Femur (tissue), 1 donor: ENCODE measurements at places on chromosomes 4 and X.

DNA sequence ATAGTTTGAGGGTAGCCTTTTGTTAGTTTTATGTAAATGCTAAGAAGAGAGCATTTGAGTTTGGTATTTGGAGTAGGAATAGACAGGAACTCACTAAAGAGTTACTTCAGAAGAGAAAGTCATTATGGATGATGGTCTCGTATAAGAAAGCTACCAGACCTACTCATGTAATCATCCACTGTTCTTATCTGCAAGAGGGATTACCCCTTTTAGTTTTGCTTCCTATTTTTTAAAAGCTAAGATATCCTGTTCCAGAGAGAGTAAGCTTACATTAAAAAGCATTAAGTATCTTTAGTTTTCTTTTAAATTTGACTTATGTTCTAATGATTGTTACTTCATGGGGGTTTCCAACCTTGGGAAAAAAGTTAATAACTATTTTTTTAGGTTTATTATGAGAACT is 12.5 kb upstream of the ART3 start:
- DNase-seq: no peak

DNA sequence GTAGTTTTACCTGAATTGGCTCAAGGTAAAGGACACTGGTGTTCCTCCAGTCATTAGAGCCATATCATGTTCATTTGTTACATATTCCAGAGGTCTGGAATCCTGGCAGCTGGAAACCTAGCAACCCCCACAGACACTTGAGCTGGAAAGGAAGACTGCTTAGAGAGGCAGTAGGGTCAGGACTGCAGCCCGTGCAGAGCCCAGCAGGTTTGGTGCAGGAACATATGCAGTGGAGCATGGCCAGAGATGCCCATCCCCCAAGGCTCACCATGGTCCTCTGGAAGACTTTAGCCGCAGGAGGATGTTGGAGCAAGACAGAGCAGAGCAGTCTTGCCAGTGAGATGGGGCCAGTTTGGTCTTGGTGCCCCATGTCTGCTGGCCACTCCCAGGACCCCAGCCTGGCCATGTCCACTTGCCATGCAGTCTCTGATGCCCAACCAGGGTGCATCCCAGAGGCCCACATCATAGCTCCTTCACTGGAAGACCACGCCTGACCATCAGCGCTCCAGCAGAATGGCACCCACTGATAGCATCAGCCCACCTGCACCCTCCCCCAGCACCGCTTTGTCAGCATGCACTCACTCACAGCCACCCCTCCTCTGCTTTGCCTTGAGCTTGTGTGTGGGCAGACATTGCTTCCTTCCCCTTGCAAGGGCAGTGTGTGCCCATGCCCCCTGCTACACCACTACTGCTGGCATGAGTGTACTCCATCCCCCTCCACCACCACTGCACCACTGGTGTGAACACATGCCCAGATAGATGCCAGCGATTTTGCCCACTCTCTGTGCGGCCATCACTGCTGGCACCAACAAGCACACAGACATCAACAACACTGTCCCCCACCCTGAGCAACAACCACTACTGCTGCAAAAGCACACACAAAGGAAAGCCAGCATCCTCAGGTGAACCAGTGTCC is 190.3 kb upstream of the SPOCK3 start:
- DNase-seq: no peak

- no peak for DNase-seq
These were observed 38.9 kb downstream of the RASGEF1B start for GRCh38 chr4:81432825-81433224.

DNA sequence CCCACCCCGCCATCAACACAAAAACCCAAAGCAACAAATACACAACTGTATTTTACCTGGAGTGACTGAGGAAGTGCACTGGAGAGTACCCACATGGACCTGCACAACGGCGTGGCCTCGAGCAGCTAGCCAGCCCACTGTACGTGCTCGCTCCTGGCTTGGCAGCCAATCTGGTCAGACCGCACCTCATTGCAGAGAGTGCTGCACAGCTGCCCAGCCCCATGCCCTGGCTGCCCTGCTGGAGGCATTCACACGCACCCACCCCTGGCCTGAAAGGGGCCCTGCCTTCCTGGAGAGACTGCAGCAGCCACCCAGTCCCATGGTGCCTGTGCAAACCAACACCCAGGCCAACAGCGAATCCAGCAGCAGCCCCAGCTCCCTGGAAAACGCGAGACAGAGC is 116.3 kb downstream of the GALNTL6 start:
- DNase-seq: no peak

GRCh38 chr4:54937501-54937900 is 187.9 kb downstream of the KDR start:
- DNase-seq: no peak

DNA sequence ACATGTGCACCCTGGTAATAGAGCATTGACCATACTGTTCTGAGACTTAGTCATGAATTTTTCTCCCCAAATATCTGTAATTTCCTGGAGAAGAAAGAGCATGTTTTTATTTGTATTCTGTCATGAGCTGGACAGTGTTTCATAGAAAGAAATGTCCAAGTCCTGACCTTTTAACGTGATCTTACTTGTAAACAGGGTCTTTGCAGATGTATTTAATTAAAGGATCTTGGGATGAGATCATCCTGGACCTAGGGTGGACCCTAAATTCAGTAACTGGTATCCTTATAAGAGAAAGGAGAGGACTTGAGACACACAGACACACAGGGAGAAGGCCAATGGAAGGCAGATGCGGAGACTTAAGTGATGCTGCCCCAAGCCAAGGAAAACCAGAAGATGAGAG is 3.6 kb downstream of the ADGRA3 start:
- no peak for DNase-seq

- no peak for DNase-seq
These were observed 5.6 kb upstream of the SMIM31 start for GRCh38 chr4:164748375-164748774.

DNA sequence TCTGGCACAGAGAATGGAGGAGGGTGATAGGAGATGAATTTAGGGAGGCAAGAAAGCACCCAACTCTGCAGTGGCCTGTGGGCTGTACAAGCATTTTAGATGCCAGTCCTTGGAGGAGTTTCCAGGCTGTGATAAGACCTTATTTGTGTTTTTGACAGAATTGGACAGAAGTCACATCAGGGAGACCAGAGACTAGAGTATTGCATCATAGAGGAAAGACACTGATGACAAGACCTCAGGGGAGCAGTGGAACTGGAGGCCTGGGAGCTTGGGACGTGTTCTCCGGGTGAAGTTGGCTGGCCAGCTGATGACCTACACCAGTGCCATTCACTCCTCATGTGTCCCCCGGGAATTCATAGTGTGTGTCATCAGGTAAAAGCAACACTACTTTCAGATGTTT is 284.0 kb upstream of the ZFP42 start:
- no peak for DNase-seq
